ENCODE measurements at places on chromosomes 6 and 20.
A peak's percentile ranks its signal among the peaks of the same experiment; 100 is the strongest.

DNA sequence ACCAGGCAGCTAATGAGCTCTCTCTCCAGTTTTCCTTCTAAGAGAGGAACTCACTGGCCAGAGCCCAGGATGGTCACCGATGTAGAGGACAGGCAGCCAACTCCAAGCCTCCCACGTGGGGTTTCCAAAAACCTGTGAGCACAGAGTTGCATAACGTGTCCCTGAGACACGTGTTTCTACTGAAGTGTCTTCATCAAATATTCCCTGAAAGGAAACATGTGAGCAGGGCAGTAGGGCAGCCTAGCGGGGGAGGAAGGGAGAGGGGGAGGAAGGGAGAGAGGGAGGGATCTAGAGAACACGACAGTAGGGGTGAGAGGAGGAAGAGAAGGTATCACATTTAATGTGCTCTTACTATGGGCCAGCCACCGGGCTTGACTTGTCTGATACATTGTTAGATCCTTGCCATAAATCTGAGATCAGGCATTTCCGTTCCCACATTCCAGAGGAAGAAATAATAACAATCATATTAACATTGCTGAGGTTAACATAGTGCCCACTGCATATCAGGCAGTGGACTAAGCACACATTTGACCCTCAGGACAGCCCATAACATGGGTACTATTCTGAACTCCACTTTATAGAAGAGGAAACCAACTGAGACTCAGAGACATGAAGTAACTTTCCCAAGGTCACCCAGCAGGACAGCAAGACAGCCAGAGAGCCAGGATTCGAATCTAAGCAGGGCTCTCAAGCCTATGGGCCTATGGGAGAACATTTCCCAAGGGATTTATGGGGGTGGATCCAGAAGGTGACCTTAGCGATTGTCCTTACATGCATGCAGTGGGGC lies 4.5 kb upstream of the SYS1 start:
- no peak for DNase-seq

GRCh38 chr6:7176208-7176607 lies 68.4 kb downstream of the RREB1 start:
- no peak for DNase-seq

- DNase-seq, result peak; percentile 63
Observed at GRCh38 chr6:136962661-136963060, 40.6 kb downstream of the SLC35D3 start.

DNA sequence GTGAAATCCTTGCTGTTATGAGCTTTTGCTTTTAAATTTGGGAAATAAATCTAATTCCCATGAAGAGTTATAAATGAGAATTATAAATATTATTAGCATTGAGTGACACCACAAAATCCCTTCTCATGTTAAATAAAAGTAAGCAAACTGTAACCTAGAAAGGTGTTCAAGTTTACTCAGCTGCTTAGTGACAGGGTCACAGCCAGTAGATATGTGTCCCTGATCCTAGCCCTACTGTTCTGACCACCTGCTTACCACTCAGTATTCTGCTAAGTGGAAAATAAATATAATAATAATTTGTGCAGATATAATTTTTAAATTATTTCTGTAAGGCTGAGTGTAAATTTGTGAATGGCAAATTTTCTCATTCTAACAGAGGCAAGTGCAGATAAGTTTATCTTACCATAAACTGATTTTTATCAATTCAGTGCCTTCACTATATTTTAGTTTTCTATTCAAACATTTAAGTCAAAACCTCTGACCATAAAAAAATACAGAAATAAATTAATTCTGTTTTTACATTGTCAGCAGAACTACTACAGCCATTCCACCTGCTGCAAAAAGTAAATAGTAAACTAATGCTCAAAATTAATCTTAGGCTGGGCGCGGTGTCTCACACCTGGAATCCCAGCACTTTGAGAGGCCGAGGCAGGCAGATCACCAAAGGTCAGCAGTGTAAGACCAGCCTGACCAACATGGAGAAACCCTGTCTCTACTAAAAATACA lies 118.2 kb downstream of the TENT5A start:
- no peak for DNase-seq

GRCh38 chr20:3731944-3732326 lies 550 bp upstream of the HSPA12B start:
- no peak for DNase-seq

GRCh38 chr20:61437280-61438206 lies 185.5 kb downstream of the CDH4 start:
- DNase-seq, result no peak

- no peak for DNase-seq
Observed at GRCh38 chr6:19664878-19665612, 172.1 kb upstream of the ID4 start.

- no peak for DNase-seq
Observed at GRCh38 chr20:58303547-58303946, 6.0 kb upstream of the RAB22A start.

- DNase-seq, result peak; percentile 26
Observed at GRCh38 chr6:45369870-45370269, 7.9 kb downstream of the SUPT3H start.

- no peak for DNase-seq
Observed at GRCh38 chr20:59584278-59584925, 19.9 kb upstream of the PHACTR3 start.

- DNase-seq, result no peak
Observed at GRCh38 chr6:13762611-13763441, 51.2 kb upstream of the RANBP9 start.

GRCh38 chr6:129606664-129607063 lies 103.3 kb downstream of the ARHGAP18 start:
- no peak for DNase-seq

DNA sequence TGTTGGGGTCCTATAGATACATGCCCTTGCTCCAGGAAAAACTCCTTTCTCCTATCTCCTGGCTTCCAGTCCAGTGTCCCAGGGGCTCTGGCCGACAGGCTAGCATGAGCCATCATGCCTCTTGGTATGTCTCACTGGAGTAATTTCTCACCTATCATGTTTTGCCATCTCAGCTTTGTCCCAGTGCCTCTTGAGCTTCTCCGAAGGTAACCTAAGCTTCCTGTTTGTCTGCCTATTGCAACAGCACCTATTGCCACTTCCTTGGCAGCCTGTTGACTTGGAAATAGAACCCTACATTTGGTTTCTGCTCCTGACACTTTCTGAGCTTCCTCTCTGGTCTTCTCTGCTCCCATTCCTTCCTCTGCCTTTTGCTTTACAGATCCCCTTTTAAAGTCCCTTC lies 197.7 kb downstream of the KCNQ5 start:
- DNase-seq, result no peak

DNA sequence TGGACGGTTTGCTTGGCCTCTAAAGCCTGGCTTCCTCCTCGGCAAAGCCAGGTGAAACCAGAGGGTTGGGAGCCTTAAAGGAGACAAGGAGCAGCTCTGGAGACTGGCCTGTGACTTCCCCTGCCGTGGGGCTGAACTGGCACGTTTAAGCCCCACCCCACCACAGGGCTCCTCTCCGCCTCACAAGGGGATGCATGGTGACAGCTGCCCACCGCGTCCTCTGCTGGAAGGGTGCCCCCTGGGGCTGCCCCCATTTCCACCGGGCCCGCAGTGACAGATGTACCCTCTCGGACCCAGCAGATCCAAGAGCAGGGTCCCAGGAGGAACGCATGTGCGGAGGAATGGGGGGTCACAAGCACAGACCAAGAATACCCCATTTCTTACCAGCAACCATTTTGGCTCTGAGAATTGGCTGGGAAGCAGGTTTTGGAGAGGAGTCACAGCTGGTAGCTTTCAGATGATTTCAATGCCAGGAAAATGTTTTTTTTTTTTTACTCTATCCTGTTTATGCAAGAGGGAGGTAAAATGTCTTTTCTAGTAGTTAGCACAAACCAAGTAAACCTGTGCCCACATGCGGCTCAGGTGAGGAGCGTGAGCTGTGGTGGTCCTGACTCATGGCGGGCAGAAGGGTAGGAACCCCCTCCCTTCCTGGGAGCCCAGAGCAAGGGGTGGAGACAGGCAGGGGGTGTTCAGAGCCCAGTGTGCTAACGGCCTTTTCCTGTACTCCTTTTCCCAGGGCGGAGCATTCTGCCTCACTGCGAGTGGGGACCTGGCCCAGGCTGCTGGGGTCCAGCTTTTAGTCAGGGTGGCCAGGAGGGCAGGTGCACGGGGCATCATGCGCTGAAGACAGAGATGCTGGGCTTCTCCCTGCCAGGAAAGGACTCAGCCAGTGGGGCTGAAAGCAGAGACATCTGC lies 33.0 kb downstream of the FRMD1 start:
- no peak for DNase-seq

DNA sequence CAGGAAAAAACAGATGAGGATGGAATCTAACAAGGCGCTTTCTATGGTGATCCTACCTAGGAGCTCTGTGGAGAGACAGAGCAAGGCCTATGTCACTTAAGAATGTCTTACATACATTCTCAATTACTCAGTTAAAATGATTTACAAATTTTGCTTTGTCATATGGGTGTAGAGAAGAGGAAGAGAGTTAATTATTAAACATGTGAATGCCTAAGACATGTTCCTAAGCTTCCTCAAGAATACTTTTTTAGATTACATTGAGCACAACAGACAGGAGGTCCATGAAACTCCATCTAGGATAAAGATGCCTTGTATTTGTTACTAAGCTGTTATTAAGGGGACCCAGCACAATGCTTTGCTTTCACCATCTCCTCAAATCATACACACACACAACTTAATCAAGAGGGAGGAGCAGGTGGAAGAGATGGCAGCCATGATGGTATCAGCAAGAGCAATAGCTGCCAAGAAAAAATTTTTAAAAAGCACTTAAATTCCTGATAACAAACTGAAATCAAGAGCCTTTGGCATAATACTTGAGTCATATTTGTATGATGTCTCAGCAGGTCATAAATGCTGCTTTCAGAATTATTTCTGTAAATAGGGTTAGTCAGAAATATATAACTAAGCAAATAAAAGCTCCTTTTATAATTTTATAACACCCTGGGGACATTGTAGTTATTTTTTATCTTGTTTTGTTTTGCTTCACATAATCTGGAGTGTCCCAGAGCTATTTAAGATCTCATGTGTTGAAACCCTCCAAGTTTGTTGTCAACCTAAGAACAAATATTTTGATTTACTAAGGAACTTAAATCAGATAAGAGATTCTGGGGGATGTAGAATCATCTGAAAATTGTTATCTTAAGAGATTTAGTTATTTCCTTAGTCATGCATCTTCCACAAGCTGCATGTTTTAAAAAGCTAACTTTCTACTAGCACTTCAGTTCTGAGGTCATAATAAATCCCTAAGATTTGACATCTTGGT lies 70.0 kb upstream of the CD2AP start:
- no peak for DNase-seq

- DNase-seq, result no peak
Observed at GRCh38 chr20:7770578-7770977, 169.7 kb downstream of the HAO1 start.

- no peak for DNase-seq
Observed at GRCh38 chr20:10868299-10868698, 194.5 kb upstream of the JAG1 start.
